Effector memory CD4-positive, alpha-beta T cell (primary cell): ENCODE measurements at places on chromosomes 5 and 9.

- H3K36me3 ChIP-seq: no peaks in the 10 kb centered on the region
- no peak overlapping the region for H3K27ac ChIP-seq
- H3K27me3 ChIP-seq: no peaks in the 10 kb centered on the region
- DNase-seq: no peak
- H3K4me3 ChIP-seq: no peak overlapping the region
Measured at GRCh38 chr5:148214665-148215185, 11.9 kb downstream of the SPINK6 start.

DNA sequence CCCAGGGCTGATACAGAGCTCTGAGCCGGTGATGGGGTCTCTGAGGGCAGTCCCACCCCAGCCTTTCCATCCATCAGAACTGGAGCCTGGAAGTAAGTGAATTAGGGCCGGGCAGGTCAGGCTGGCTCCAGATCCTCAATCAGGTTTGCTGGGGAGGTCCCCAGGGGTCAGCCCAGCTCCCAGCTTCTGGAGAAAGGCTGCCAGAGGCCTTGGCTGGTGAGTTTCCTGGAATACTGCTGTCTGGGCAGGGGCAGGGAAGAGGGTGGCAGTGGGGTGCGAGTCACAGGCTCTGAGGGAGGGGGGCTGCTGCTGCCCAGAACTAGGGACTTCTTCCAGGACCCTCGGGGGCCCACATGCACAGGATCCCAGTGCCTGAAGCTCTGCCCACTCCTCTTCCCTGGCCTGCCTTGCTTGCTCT, 200.6 kb upstream of the MVB12B start:
- no peaks in the 10 kb centered on the region for H3K4me1 ChIP-seq
- H3K4me3 ChIP-seq: no peak overlapping the region
- H3K27ac ChIP-seq: no peak overlapping the region

DNA sequence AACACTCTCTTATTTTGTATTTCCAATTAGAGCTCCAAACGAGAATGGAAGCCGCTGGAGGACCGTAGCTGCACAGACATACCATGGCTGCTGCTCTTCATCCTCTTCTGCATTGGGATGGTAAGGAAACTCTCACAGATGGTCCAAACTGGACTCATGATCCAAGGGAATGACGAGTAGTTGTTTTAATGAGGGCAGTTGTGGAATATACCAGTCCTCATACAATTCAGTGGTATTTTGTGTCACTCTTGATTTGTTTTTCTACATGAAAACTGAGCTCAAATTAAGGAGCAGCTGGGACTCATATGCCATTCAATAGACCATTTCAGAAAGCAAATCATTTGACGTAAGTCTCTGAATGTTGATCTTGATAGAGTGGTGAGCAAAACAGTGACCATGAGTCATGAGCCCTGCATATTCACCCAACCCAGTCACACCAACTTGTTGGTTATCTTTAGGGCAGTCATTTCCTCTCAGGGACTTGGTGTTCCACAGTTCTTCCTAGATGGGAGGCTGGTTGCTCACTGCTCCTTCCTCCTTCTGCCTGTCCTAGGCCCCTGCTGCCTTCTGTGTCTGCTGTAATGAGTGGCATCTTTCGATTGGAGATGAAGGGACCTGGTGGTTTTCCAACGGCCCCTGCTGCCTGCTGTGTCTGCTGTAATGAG, 54.9 kb downstream of the SLC44A1 start:
- no peak overlapping the region for H3K27ac ChIP-seq
- H3K4me1 ChIP-seq: no peaks in the 10 kb centered on the region
- no peaks in the 10 kb centered on the region for H3K27me3 ChIP-seq
- H3K36me3 ChIP-seq: peaks cover 16% of the 10 kb centered on the region
- no peak for DNase-seq
- no peak overlapping the region for H3K4me3 ChIP-seq

DNA sequence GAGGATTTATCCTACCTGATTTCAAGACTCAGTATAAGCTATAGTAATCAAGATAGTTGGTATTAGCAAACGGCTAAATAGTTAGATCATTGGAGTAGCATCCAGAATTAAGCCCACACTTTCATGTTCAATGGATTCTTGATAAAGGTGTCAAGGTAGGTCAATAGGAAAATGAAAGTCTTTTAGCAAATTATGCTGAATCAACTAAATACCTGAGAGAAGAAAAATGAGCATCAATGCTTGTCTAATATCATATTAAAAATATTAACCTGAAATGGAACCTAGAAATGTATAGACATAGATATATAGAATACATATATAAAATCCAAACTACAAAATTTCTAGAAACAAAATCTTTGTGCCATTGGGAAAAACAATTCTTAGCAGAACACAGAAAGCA, 685.6 kb downstream of the DTWD2 start:
- H3K4me1 ChIP-seq: no peaks in the 10 kb centered on the region
- H3K27me3 ChIP-seq: no peaks in the 10 kb centered on the region

DNA sequence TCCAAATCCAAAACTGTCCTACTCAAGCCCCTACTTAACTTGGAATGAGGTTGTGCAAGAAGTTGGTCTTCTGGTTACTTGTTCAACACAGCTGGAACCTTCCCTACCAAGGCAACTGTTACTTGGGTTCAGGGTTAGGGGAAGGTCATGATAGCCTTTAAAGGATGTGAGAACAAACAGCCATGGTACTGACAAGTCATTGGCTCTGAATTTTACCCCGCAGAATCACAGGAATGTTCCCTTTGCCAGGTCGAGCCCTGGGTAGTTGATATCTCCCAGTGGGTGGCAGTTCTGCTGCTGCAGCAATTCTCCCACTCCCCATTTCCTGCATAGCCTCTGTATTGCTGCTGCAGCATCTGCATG, 396.1 kb upstream of the MPDZ start:
- H3K36me3 ChIP-seq: no peaks in the 10 kb centered on the region
- H3K27me3 ChIP-seq: no peaks in the 10 kb centered on the region
- H3K4me3 ChIP-seq: no peak overlapping the region
- no peaks in the 10 kb centered on the region for H3K4me1 ChIP-seq
- DNase-seq: no peak

- H3K27me3 ChIP-seq: no peaks in the 10 kb centered on the region
- H3K4me1 ChIP-seq: no peaks in the 10 kb centered on the region
- no peaks in the 10 kb centered on the region for H3K36me3 ChIP-seq
- DNase-seq: no peak
- no peak overlapping the region for H3K4me3 ChIP-seq
Measured at GRCh38 chr5:15807248-15807647, 307.3 kb downstream of the FBXL7 start.

- H3K36me3 ChIP-seq: no peaks in the 10 kb centered on the region
- DNase-seq: no peak
- no peak overlapping the region for H3K27ac ChIP-seq
- no peaks in the 10 kb centered on the region for H3K27me3 ChIP-seq
Measured at GRCh38 chr9:14081745-14082144, 232.2 kb downstream of the NFIB start.

DNA sequence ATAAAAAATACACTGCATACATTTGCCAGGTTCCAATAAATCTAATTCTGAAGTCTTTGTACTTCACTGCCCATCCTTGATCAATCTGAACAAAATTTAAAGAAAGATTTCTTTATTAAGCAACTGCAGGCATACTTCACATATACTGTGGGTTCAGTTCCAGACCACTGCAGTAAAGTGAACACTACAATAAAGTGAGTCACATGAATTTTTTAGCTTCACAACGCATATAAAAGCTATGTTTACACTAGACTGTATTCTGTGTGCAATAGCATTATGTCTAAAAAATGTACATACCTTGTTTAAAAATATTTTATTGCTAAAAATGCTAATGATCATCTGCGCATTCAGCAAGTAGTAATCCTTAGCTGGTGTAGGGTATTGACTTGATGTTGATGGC, 52.1 kb downstream of the SSBP2 start:
- no peaks in the 10 kb centered on the region for H3K36me3 ChIP-seq
- no peak for DNase-seq
- no peak overlapping the region for H3K4me3 ChIP-seq

DNA sequence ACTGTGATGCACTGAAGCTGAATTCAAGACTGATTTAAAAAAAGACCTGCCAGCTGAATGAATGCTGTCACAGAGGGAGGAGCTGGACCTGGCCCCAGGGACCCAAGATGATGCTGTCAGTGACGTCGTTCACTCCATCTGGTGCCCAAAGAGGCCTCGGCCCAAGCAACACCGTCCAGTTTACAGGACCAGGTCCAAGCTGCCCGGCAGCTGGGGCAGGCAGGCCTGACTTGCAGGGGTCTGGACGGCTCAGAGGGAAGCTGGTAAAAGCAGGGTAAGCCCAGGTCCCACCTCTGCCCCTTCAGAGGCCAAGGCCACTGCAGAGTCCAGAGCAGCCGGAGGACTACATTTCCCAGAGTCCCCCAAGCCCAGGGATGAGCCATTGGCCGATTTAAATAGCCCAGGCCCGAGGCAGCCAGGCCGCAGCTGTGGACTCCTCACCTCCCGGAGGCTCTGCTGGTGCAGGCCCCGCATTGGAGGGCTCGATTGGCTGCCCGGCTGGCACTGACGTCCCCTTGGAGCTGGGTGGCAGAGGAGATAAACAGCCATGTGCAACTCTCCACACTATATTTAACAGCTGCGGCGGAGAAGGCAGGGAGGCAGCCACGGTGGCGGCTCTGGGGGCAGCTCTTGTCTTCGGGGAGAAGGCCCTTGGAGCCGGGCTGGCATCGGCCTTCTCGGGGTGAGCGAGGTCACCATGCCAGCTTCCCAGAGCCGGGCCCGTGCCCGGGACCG, at the start of gene PLPP7:
PLPP7 (plus strand) TSS at position 423 of the 735 bp plus-strand sequence; CDS start at position 698, 275 bp downstream.
- no peaks in the 10 kb centered on the region for H3K4me1 ChIP-seq
- H3K27ac ChIP-seq: no peak within 1 kb of the TSS
- H3K4me3 ChIP-seq: no peak within 1 kb of the TSS
- H3K36me3 ChIP-seq: no peaks in the 10 kb centered on the region

GRCh38 chr5:112270299-112271293, 148.5 kb downstream of the EPB41L4A start:
- no peak overlapping the region for H3K4me3 ChIP-seq
- H3K4me1 ChIP-seq: no peaks in the 10 kb centered on the region

DNA sequence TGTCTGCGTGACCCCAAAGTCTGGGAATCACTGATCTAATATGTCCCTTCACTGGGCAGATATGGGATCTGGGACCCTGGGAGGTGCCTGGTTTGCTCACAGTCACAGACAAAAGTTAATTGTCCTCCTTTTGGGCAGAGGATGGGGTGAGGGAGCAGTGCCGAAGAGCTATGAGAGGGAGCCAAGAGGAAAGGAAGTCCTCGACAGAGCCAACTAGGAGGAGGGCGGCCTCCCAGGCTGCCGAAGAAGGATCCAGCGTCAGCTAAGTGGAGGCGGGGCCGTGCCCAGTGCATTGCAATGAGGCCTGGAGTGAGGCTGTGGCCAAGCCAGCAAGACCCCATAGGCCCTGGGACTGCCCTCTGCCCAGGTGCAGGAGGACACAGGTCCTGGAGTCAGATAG, 11.4 kb downstream of the AIF1L start:
- DNase-seq: no peak
- H3K27me3 ChIP-seq: no peaks in the 10 kb centered on the region
- no peak overlapping the region for H3K4me3 ChIP-seq
- H3K27ac ChIP-seq: no peak overlapping the region

- H3K27me3 ChIP-seq: no peaks in the 10 kb centered on the region
- no peak overlapping the region for H3K27ac ChIP-seq
- H3K36me3 ChIP-seq: peaks cover 11% of the 10 kb centered on the region
- no peaks in the 10 kb centered on the region for H3K4me1 ChIP-seq
- DNase-seq: no peak
Measured at GRCh38 chr5:134920848-134921575, 16.1 kb downstream of the PCBD2 start.

DNA sequence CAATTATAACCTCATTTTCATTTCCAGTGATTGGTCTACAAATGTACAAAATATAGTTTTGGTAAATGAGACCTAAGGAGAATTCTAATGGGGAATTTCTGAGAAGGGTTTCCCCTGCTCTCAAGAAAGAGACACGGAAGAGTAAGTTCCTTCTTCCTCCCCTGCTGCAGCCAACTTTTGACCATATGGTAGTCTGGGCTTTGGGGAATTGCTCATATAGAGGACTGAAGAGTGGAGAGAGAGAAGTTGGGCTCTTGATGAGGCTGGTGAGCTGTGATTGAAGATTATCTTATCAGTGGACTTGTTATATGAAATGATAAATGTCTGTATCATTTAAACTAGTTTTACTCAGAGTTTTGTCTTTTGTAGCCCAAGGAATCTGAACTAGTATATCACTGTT, 4.3 kb upstream of the LNPEP start:
- H3K4me3 ChIP-seq: no peak overlapping the region
- H3K36me3 ChIP-seq: no peaks in the 10 kb centered on the region
- H3K27ac ChIP-seq: no peak overlapping the region

GRCh38 chr5:168883991-168884390, 304.8 kb upstream of the PANK3 start:
- H3K4me1 ChIP-seq: no peaks in the 10 kb centered on the region
- no peak for DNase-seq
- no peak overlapping the region for H3K4me3 ChIP-seq
- no peaks in the 10 kb centered on the region for H3K36me3 ChIP-seq
- H3K27ac ChIP-seq: no peak overlapping the region
- H3K27me3 ChIP-seq: no peaks in the 10 kb centered on the region

DNA sequence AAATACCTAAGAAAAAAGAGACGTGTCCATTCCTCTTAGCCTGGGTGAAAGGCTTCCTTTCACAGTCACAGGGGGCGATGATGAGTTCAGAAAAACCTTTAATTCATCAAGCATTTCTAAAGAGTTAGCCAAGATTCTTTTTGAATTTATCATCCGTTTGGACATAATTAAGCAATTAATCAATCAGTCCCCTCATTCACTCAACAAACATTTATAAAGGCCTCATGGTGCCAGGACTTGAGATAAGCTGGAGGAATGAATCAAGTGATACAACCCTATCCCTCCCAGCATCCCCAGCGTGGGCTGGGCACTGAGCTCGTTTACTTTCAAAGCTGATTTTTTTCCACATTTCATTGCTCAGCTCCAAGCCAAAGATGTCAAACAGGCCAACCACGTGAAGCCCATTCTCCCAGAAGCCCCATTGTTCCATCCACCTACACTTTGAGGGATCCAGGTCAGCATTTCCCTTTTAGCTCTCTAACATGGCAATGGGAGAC, 140.5 kb downstream of the SLIT3 start:
- H3K4me1 ChIP-seq: no peaks in the 10 kb centered on the region
- no peak overlapping the region for H3K27ac ChIP-seq
- H3K4me3 ChIP-seq: no peak overlapping the region
- no peaks in the 10 kb centered on the region for H3K36me3 ChIP-seq
- H3K27me3 ChIP-seq: no peaks in the 10 kb centered on the region

- H3K27me3 ChIP-seq: no peaks in the 10 kb centered on the region
- no peak overlapping the region for H3K4me3 ChIP-seq
- H3K36me3 ChIP-seq: no peaks in the 10 kb centered on the region
- no peaks in the 10 kb centered on the region for H3K4me1 ChIP-seq
- H3K27ac ChIP-seq: no peak overlapping the region
Measured at GRCh38 chr5:173456751-173457171, 128.5 kb upstream of the STC2 start.

- no peak overlapping the region for H3K27ac ChIP-seq
- no peaks in the 10 kb centered on the region for H3K27me3 ChIP-seq
- DNase-seq: peak; percentile 47
- no peaks in the 10 kb centered on the region for H3K4me1 ChIP-seq
- no peaks in the 10 kb centered on the region for H3K36me3 ChIP-seq
- H3K4me3 ChIP-seq: peak overlapping the region; percentile 47
Measured at GRCh38 chr9:96686638-96687335, 31.7 kb upstream of the PRXL2C start.
